Mesenchymal stem cell (in vitro differentiated cells and primary cell): ENCODE measurements at places on chromosomes 2 and 18.

DNA sequence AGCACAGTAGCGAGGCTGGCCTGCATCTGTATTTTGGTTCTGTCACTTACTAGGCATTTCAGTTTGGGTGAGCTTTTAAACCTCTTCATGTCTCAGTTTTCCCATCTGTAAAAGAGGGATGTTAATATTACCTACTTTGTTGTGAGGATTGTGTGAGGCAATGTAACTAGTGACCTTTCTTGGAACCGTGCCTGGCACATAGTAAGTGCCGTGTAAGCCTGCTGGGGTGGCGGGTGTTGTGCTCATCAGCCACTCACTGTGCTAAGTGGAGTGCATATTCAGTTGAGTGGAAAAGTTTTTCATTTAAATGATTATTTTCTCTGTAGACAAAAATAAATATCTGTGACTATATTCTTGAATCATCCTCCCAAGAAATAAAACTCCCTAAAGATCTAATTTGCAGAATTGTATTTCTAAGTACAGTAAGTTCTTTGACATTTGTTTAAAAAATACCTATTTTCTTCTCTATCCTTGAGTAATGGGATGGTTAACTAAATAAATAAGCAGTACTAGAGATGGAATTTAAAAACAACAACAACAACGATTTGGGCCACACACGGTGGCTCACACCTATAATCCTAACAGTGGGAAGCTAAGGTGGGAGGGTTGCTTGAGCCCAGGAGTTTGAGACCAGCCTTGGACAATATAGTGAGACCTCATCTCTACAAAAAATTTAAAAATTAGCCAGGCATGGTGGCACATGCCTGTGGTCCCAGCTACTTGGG lies 56.7 kb downstream of the MALT1 start:
- no peak for DNase-seq

GRCh38 chr18:64994370-64994769 lies 756.4 kb upstream of the CDH7 start:
- no peak for DNase-seq

GRCh38 chr2:111201214-111201613 lies 80.5 kb downstream of the BCL2L11 start:
- no peak for DNase-seq

- no peak for DNase-seq
Measured at GRCh38 chr2:127614731-127615130, 31.2 kb upstream of the GPR17 start.

- no peak for DNase-seq
Measured at GRCh38 chr2:164198256-164198655, 423.0 kb downstream of the GRB14 start.

GRCh38 chr2:96359310-96359709 lies 23.7 kb downstream of the NCAPH start:
- no peak for DNase-seq

DNA sequence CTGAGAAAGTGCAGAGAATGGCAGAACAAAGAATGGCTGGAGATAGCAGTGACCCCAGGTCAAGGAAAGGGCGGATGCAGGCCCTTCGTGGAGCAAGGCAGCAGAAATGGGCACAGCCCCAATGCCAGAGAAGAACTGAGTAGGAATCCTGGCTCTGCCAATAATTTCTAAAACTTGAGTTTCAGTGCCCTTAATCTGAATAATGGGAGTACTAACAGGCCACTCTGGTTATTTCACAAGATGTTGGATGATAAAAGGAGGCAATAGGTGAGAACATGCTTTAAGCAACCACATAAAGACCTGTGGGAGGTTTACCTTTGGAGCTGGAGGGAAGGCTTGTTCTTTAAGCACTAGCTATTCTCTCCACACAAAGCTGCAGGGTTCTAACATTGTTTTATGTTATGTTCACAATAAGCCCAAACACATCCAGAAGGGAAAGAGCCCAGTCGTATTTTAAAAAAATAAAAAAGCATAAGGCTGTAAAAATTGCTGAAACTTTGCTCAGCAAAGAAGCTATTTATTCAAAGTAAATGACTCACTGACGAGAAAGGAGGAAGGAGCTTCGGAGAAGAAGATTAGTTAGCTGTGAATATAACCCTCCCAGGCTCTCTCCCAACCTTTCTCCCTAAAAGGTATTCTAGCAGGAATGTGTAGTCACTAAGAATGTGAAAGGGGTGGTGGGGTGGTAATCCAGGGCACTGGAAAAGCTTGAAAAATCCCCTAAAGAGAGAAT lies 470.2 kb downstream of the TXNL1 start:
- DNase-seq: peak; percentile 63

GRCh38 chr18:79987566-79987965 lies 797 bp downstream of the TXNL4A start:
- DNase-seq: peak; percentile 51

DNA sequence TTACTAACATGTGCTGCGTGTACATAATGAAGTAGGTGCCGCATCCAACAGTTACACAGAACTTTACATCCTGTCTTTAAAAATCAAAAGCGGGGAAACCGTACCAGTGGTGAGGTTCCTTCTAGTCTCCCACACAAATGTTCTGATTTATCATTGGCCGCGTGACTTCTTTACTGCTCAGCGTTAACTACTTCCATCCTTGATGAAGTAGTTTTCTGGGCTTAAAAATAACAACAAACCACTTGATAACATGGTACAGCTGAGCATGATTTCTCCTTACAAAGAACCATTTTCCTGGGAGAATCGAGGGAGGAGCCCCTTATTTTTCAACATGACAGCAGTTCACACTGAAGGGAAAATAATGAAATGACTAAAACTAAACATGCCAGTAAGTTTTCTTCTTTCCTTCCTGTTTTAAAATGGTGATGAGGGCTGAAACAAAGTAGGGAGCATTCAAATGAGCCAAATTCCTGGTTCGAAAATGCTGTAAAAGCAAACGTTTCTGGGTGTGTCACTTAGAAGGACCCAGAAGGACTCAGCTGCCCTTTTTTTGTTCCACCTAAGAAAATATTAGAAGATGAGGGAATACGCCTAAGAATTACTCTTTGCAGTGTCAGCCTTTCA lies 9.9 kb downstream of the EMILIN2 start:
- DNase-seq: no peak

GRCh38 chr18:32208023-32208422 lies 18.2 kb downstream of the MEP1B start:
- DNase-seq: no peak

DNA sequence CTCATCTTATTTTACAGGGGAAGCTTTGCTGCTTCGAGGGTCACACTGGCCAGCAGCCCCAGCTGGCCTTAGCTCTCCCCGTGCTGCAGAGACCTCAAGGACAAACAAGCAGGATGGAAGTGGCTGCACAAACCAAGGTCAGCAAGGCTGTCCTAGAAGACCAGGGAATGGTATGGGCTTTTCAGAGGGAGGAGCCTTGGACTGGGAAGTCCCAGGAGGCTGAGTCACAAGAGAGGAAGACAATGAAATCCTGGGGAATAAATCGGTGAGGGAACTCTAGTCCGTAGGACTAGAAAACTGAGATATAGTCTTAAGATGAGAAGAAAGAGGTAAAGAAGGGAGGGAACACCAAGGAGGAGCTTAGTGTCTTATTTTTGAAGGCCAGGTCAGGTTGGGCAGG lies 15.7 kb downstream of the CREG2 start:
- no peak for DNase-seq
